Bronchial smooth muscle cell (primary cell): ENCODE measurements at places on chromosomes 12 and 14. TPM values are rescaled to one million over a fixed set of nuclear protein-coding genes. Genes with fewer than 3 reads are reported as not detected.

The CACNA1C gene
- 10.0 and 10.1 TPM in 2 replicates for total RNA-seq

The CMA1 gene
- total RNA-seq, result not detected in 2 replicates

The ESPL1 gene
- total RNA-seq, result 0.86 and 1.9 TPM in 2 replicates

The NTS gene
- 43.5 TPM in 1 of 2 replicates, not detected in the other for total RNA-seq

The MANSC4 gene
- 0.09 TPM in 1 of 2 replicates, not detected in the other for total RNA-seq
